ENCODE measurements at places on chromosomes 3 and 15.
A peak's percentile ranks its signal among the peaks of the same experiment; 100 is the strongest.

DNA sequence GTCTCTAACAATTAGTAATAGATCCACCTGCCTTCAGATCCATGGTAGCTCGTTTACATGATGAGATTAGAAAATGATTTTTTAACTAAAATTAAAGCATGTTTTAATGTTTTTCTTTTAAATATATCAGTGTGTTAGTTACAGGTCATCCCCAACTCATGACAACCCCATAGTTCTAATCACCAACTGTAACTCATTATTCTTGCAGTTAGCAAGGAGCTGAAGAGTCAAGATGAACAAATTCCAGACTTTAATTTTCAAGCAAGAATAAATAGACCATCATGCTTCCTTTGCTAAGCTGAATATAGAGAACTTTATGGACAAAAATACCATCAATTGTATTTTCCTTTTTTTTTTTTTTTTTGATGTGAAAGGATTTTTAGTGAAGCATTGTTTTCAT, 101.1 kb downstream of the TOP2B start:
- DNase-seq, result no peak

GRCh38 chr3:46844881-46845312, 18.3 kb downstream of the MYL3 start:
- DNase-seq, result no peak

- DNase-seq, result no peak
Measured at GRCh38 chr15:25391971-25392721, 46.7 kb downstream of the UBE3A start.

DNA sequence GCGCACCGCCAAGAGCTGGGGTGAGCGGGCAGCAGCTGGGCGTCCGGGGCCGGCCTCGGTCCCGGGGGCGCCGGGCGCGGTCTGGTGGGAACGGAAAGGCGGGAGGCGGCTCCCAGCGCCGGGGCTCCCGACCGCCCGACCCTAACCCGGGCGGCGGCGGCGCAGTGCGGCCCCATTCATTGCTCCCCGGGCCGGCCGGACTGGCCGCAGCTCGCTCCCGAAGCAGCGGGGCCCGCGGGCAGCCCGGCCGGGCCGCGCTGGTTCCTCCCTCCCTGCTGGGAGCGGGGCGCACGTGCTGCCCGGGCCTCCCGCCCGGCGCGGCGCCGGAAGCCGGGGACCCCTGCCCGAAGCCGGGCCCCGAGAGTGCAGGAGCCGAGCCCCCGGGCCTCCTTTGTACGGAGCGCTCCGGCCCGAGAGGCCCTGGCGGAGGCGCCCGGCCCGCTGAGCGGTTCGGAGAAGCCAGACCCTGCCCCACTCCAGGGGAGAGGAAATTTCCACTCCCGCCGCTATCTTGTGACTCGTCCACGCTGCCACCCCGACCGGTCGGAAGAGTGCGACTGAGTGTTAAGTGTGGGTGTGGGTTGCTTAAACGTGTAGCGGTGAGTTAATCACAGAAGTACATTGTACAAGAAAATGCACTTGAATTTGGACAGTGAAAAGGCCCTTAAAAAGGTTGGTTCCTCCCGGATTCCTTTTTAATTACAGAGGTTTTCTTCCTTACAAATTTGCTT, 613 bp downstream of the ATP1B3 start:
- peak; percentile 51 for DNase-seq

DNA sequence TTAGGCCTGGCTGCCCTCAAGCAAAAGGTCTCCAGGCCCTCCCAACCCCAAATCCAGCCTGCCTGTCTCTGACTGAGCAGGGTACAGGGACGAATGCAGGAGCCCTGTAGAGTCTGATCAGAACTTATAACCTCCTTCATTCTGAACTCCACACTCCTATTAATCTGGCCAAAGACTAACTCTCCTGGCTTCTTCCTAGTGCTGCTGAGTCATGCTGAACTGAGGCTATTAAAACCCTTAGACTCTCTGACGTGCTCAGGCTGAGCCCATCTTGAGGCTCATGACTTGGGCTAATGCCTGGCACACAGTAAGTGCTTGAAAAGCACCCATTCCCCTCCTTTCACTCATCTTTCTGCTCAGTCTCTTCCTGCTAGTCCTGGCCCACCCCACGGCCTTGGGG, 81.9 kb downstream of the NUP210 start:
- no peak for DNase-seq

- no peak for DNase-seq
Measured at GRCh38 chr15:96268442-96269204, 61.9 kb upstream of the NR2F2 start.

DNA sequence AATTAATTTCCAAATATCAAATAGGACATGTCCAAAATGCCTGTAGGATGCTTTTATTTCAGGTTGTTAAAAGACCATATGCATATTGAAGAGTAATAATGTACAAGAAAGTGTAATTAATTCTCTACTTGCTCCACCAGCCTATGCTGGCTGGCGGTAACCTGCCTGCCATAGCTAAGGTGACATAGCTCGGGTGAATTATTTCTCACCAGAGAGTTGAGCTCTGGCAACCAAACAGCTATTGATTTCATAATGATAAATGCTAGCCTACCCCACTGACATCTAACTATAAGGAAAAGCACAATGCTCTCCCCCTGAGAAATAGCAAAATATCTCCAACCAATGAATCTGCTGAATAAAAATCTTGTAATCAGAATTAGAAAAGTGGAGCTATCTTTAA, 48.9 kb downstream of the GADL1 start:
- no peak for DNase-seq

DNA sequence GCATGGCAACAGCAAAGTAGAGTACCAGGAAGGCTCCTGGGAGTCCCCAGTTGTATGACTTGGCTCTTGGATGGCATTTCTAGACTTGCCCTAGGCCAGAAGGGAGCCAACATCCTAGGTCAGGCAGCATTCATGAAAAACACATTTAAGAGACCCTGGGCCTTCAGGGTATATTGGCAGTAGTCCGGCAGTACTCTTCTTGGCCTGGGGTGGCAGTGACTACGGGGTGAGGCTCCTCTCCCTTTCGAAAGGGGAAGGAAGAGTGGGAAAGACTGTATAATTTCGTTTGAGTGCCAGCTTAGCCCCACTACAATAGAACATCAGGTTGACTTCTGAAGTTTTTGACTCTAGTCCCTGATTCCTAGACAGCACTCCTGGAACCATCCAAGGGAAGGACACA, 136.4 kb downstream of the ZIC4 start:
- DNase-seq, result no peak
